ENCODE measurements at places on chromosomes 12 and 14.
A peak's percentile ranks its signal among the peaks of the same experiment; 100 is the strongest.

DNA sequence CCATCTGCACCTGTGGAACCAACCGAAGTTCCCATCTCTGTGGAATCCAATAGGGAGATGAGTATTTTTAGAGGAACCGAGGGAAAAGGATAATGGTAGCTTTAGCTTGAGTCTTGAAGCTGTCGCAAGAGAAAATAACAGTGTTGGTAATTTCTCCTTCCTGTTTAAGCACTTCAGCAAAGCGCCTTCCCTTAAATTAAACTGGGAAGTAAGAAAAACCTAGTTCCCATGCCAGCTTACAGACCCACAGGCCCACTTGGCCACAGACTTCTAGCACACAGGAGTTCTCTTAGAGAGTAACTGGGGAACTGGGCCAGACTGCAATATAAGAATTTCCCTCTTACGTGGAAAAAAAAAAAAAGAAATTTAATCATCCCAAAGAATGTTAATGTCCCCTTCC, 223.8 kb downstream of the EFCAB11 start:
- DNase-seq = no peak

DNA sequence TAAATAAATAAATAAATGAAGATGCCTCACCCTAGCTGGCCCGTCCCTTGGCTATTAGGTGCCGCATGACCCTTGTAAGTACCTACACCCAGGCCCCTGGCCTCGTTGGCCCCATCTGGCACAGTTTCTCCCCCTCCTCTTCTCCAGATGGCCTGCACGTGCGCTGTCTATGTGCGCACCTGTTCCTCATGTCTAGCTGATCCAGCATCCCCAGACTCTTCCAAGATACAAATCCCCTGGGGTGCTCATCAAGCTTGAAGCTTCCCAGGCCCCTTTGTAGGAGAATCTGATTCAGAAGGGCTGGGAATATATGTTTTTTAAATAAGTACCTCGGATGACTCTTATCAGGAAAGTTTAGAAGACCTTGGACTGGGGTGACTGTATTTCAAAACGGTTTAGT, 133.3 kb downstream of the CHST11 start:
- DNase-seq = no peak

GRCh38 chr14:77989441-77989991, 180.7 kb upstream of the NRXN3 start:
- no peak for DNase-seq

GRCh38 chr12:124750149-124750656, 113.5 kb downstream of the SCARB1 start:
- no peak for DNase-seq

DNA sequence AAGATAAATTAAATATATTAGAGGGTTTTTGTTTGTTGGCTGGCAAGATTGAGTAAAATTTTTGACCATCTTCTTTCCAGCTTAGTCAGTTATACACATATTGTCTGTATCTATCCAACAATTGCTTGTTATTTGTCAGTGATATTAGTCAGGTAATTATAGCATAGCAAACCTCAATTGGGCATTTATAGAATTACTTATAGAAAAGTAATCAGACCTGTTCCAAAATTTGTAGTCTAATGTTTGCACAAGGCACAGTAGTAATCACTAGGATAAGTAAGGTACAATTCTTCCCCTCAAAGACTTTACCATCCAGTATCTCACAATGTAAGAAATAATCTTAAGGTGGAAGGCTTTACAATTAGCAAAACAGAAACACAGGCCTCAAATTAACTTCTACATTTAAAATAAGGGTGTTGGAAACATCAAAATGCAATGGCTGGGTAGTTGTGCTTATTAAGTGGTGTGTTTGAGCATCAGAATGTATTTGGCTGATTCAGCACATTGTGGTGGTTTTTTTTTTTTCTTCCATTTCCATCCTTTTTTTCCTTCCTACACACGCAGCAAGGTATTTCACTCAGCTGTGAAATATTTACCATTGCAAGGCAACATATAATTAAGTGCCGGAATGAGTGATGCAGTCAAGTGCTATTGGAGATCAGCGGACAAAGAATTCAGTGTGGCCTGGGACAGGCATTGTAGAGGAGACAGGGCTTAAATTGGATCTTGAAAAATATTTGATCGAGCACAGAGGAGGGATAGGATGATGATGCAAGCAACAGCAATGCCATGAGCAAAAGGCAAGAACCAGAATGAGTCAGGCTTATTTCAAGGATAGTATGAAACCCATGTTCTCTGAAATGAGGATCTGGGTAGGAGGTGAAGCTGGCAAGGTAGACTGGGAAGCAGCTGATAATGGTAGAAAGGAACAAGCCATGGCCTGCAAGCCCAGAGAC, 178.2 kb downstream of the AKAP6 start:
- DNase-seq = no peak

DNA sequence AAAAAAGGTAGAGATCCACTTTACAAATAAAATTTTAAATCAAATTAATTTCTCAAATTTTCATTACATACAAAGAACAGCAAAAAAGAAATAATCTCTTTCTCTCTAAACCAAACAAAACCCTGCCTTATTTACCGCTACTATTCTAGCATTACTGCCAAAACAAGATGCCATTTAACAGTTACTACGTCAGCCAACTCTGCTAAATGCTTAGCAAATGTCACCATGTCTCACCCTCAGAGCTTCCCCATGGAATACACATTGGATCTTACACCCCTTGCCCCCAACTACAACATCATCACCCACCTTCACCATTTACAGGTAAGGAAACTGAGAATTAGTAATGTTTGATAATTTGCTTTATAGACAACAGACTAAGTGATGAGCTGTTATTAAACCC, 23.0 kb upstream of the NR2C1 start:
- DNase-seq = no peak

DNA sequence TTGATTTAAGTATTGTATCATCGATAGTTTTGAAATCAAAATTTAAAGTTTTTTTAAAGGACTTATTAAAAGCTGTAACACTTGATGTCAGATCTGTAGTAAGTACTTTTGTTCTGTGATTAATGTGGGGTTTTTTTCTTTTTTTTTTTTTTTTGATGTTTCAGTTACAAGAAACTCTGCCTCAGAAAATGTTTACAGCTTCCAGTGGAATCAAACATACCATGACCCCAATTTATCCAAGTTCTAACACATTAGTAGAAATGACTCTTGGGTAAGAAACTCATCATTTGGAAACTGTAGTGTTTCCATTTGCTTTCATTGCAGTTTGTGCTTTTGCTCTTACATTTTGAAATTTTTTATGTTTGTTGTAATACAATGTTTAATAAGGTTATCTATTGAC, 45.6 kb downstream of the TBK1 start:
- DNase-seq = no peak

DNA sequence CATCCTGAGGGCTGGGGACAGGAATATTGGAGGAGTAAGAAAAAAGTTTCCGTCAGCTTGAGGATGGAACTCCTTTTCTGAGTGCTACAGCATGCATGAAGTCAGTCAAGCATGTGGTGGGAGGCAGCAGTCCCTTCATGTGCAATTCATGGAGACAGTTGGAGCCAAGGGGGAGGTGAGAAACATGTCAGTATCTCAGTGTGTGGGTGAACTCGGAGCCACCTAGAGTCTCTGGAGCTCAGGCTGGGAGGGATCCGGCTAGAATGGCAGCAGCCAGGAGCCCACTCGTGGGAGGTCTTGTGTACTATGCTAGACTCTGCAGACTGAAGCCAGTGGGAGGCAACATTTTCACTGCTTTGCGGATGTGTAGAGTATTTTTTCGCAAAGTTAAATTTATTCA, 60.3 kb downstream of the AVPR1A start:
- no peak for DNase-seq

- no peak for DNase-seq
These were observed 28.2 kb upstream of the BCL11B start for GRCh38 chr14:99300190-99300589.

- DNase-seq = no peak
These were observed 24.1 kb downstream of the NUP37 start for GRCh38 chr12:102095677-102096263.

DNA sequence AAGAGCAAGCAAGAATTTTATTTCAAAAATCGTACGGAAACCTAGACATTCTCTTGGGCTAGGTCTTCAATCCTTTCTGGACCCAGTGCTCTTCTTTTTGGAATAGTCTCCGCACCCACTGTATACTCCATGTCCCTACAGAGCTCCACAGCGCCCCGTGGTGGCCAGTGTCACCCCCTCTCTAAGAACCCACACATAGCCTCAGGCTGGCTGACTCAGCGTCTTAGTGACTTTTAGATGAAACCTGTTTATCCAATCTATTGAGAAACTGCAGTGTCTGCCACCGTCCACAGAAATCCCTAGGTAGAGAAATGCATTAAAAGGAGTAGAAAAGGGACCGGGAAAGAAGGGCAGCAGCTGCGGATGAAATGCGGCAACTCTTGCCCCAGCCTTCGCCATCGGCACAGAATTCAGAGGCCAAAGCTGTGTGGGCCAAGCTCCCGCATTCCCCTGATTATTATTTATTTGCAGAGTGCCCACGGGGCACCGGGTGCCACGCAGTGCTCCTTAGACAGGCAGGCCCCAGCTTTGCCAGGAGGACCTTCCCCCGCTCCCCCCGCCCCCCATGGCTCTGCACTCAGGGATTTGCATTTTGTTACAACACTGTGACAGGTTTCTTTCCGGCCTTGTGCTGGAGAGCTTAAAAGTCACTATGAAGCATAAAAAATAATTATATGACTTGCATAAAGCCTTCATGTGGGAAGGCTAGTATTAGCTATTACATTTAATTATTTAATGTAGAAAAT, 170.1 kb upstream of the FKBP4 start:
- no peak for DNase-seq

DNA sequence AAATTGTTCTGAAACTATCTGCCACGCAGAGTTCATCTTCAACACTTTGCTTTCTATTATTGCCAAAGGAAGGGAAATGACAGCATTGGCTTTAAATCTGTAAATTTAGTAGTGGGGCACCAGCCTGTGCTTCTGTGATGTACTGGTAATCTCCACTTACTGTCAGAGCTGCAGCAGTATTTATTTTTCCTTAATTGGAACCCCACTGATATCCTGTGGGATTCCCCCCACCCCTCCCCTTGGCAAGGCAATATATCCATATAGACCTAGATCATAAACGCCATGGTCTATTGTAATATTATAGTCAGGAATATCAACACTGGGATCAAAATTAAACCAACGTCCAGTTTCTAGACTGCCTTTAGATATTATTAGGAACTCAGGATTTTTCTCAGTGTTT, 96.7 kb downstream of the RMST start:
- no peak for DNase-seq

DNA sequence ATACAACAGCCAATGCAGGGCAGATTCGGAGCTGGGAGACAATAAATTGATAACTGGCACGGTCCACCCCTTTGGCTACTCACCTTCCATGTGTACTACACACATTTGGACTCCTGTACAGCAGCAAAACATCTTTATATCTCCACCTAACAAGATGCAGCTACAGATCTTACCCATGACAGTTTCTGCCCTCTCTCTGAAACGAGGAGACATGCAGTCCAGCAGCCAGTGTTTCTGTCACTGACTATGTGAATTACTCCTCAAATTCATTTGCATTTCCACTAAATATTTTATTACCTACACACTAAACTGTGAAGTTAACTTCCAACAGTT, 58.7 kb upstream of the BEGAIN start:
- DNase-seq = no peak

- no peak for DNase-seq
These were observed 136.2 kb downstream of the NDUFA12 start for GRCh38 chr12:94867066-94867855.

DNA sequence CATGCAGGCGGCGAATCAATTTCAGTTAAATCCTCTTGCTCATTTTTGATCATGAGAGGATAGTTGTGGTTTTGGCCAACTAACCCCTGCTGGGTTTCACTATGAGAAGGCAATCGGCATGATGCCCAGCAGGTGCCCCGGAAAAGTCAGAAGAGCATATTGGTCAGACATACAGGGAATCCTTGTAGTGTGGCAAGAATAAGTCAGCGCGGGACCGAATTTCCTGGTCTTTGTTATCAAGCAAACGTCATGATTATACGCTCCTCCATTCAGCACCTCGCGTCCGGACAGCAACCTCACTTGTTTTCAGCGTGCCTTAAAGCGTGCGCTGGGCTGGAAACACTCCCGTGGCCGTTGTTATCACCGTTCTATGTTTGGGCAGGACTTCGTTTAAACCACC, 1.8 kb downstream of the TBC1D30 start:
- no peak for DNase-seq

DNA sequence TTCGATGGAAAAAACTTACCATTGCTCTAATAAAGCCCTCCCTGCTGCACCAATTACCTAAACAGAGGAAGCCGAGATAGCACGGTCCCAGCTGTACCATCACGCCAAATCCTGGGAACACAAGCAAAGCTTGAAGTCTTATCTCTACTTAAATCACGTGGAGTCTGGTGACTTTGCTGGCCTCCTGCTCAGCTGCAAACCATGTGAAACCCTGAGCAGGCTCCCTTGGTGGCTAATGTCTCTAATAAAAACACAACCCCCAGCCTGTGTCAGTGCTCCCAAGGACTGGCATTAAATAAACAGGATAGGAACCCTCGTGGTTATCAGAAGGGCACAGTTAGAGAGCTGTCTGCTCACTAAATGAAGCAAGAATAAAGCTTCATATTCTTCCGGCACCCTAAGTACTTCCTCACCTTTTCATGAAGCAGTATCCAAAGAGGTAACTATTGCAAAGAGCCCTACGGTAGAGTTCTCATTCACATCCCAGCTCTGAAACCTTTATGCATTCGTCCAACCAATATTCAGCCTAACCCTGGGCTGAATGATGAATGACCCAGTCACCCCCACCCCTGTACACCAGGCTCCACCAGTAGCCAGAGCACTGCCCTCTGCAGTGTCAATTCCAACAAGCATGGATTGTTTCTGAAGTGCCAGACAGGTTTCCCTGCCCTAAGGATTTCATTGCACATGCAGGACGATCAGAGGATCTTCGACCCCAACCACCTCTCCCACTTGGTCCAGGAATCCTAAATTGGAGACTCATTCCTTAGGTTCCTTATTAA, 452.7 kb upstream of the TMPO start:
- no peak for DNase-seq

- peak; percentile 48 for DNase-seq
These were observed 18.4 kb downstream of the OLR1 start for GRCh38 chr12:10153271-10154144.

- no peak for DNase-seq
These were observed 296.1 kb upstream of the DIO2 start for GRCh38 chr14:80507292-80507869.

- DNase-seq = no peak
These were observed 23.0 kb upstream of the TTC7B start for GRCh38 chr14:90839024-90839888.

GRCh38 chr14:22521449-22522239, 67.4 kb downstream of the DAD1 start:
- DNase-seq = no peak

GRCh38 chr12:102406033-102406584, 74.3 kb downstream of the IGF1 start:
- DNase-seq = no peak

GRCh38 chr14:94376976-94377865, 11.2 kb downstream of the SERPINA1 start:
- no peak for DNase-seq

GRCh38 chr12:119911182-119911581, 34.1 kb upstream of the CIT start:
- no peak for DNase-seq

DNA sequence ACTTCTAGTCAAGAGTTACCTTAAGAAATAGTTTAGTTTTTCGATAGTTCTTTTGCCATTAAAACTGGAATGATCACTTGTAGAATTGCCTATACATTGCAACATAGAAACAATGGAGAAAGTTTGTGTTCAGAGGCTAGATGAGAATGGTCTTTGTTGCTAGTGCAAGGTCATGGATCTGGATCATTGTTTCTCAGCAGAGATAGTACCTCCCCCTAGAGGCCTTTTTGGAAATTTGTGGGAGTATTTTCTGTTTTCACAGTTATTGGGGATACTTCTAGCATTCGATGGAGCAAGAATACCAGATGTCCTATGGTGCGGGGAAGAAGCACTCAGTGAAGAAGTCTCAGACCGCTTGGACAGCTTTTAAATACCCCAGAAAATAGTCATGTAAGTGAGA, 138.8 kb upstream of the HMGA2 start:
- no peak for DNase-seq

Measured in T-helper 17 cell (primary cell).